ENCODE measurements at places on chromosomes 16 and 17.
A peak's percentile ranks its signal among the peaks of the same experiment; 100 is the strongest.

GRCh38 chr17:38864636-38865398 lies 5.0 kb upstream of the LASP1 start:
- no peaks in the 10 kb centered on the region for H3K27me3 ChIP-seq
- H3K36me3 ChIP-seq = no peaks in the 10 kb centered on the region
- peaks cover 23% of the 10 kb centered on the region for H3K4me1 ChIP-seq
- DNase-seq = peak; percentile 34

DNA sequence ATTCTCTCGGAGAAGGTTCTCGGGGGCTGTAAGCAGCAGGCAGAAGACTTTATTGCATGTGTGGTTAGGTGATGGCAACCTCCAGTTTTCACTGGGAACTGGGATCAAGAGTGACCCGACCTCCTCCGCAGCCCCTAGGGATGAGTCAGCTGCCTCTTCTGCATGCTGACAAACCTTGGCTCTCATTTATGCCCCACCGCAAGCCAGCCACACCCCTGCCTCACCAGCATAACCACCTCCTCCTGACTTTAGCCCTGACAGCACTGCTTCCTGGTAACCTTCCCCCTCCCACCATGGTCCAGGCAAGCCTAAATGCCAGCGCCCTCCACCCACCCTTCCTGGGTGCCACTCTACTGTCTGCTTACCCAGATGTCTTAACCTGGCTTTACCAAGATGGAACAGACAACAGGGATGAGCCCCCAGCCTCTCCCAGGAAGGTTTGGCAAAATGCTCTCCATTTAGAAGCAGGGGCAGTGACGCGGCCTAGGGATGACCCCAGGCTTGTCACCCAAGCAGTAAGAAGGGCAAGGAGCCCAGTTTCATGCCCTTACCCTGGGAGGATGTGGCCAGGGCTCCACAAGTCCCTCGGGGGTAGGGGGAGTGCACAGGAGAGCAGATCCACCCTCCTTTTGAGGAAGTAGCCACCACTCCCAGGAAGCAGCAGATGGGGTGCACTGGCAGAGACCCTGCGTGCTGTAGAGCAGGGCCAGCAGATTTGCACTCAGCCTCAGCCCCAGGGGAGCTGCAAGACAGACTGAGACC lies 73.5 kb downstream of the GOSR1 start:
- no peak overlapping the region for H3K27ac ChIP-seq
- H3K4me1 ChIP-seq = no peaks in the 10 kb centered on the region
- H3K36me3 ChIP-seq = no peaks in the 10 kb centered on the region
- no peaks in the 10 kb centered on the region for H3K27me3 ChIP-seq
- no peak for DNase-seq
- no peak overlapping the region for H3K4me3 ChIP-seq

DNA sequence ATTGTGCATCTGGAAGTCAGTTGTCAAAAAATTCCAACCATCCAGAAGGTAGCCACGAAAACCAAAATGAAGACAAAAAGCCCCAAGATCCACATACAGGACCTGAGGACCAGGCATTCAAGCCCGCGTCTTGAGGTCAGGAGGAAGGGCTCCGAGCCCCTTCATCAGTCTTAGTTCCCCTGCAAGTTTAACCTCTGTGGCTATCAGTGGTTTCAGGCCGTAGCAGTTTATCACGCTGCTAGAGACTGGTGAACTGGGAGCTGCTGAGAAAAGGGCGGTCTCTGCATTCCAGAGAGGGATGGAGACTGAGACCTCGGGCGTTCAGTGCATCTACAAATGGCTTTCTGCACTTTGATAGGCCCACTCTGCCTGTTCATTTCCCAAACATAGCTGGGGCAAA lies 70.6 kb downstream of the IRF8 start:
- H3K4me1 ChIP-seq = no peaks in the 10 kb centered on the region
- H3K27me3 ChIP-seq = no peaks in the 10 kb centered on the region
- no peak overlapping the region for H3K4me3 ChIP-seq

GRCh38 chr17:3888343-3889171 lies 4.3 kb downstream of the CAMKK1 start:
- H3K27me3 ChIP-seq = no peaks in the 10 kb centered on the region
- DNase-seq = peak; percentile 80
- peaks cover 62% of the 10 kb centered on the region for H3K4me1 ChIP-seq
- H3K36me3 ChIP-seq = no peaks in the 10 kb centered on the region
- peak overlapping the region; percentile 72 for H3K27ac ChIP-seq

Measured in endothelial cell of umbilical vein (primary cell).